ENCODE measurements at places on chromosomes 11 and 22.

- peak; percentile 49 for DNase-seq
Measured at GRCh38 chr11:9568854-9569587, 4.4 kb upstream of the WEE1 start.

GRCh38 chr11:71182791-71183677 lies 69.3 kb downstream of the SHANK2 start:
- DNase-seq = no peak

- no peak for DNase-seq
Measured at GRCh38 chr11:68688881-68689280, 4.5 kb downstream of the GAL start.

GRCh38 chr11:15650105-15650938 lies 535.6 kb downstream of the INSC start:
- DNase-seq = peak; percentile 76

GRCh38 chr11:91625495-91625894 lies 599.1 kb upstream of the FAT3 start:
- DNase-seq = no peak

- no peak for DNase-seq
Measured at GRCh38 chr11:43688394-43688793, 7.9 kb downstream of the HSD17B12 start.

- DNase-seq = no peak
Measured at GRCh38 chr11:126147208-126148111, 64.0 kb downstream of the RPUSD4 start.
